NCI-H1048 (cell line): ENCODE measurements at places on chromosomes 5 and 9.

DNA sequence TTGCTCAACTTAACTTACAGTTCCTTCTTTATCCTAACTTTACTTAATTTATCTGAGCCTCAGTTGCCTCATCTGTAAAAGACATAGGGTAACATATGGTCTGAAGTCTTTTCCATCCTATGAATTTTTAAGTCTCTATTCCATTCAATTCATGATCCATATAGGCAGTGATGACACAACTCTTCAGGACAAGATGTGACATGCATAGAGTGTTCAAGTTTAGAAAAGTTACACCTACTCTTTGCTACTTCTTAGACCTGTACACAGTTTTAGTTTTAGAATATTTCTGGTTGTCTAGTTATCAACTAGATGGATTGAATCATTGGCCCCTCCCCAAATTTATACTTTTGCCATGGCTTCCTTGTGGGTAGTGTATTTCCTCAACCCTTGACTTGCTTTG is 50.7 kb upstream of the ELL2 start:
- no peak for DNase-seq

- no peak for DNase-seq
These were observed 96.5 kb upstream of the CAST start for GRCh38 chr5:96565582-96566265.

GRCh38 chr9:100431886-100432285 is 4.9 kb downstream of the MSANTD3 start:
- DNase-seq = no peak

DNA sequence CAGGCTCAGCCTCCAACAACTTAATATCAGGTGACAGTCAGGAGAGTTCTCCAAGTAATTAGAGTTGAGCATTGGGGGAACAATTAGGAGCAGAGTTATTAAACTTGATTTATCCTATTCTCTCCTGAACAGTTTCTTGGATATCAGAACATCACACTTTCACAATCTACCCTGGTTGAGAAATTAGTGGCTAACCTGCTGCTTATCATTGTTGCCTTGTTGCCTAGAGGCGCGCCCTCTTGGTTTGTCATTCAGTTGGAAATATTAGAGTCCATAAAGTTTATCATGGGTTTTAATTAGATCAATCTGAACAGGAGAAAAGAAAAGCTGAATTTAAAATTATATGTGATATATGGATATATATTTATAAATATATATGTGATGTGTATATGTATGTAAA is 291.1 kb downstream of the CCDC171 start:
- no peak for DNase-seq

DNA sequence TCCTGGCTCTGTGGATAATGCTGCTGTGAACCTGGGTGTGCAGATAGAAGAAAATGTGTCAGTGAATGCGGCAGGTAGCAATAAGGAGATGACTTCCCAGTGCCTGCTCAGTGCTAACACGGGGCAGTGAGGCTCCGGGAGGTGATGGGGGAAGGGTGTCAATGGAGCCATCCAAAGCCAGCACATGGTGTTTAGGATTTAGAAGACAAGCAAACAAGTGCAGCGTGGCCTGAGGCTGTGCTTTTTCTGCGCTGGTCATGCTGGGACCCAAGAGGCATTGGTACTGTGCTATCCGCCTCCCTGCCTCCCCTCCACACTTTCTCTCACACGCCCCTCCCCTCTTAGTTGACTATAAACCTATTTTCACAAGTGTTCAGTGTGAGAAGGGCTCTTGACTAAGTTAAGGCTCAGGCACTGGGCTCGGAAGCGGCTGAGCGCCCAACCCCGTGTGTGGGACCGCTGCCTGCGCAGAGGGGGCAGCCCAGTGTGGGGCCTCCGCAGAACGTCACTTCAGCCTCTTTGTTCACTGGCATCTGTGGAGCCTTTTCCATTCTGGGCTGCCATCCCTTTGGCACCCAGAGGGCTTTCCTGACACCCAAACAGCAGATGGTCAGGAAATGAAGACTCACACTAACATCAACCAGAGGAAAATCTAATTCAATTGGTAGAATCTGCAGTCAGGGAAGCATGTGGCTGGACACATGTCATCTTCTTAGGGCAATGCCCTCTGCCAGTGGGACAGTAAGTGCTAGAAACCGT is 21.8 kb upstream of the NINJ1 start:
- no peak for DNase-seq

DNA sequence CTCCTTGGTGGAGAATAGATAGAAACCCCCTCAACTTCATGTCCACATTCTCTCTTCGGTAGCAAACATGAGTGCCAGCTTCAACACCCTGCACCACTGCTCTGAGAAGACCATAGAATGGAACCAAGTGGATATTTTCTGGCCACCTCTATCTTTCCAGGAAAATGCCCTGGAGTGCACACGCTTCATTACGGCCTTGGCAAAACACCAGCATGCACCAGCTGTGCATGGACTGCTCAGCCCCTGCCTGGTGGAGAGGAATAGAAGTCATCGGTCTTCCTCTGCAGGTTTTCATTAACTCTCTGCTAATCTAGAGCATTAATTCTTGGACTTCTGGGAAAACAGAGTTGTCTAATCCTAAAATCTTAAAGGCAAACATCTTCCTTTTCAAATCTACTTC is 211.6 kb upstream of the TMEM161B start:
- no peak for DNase-seq

DNA sequence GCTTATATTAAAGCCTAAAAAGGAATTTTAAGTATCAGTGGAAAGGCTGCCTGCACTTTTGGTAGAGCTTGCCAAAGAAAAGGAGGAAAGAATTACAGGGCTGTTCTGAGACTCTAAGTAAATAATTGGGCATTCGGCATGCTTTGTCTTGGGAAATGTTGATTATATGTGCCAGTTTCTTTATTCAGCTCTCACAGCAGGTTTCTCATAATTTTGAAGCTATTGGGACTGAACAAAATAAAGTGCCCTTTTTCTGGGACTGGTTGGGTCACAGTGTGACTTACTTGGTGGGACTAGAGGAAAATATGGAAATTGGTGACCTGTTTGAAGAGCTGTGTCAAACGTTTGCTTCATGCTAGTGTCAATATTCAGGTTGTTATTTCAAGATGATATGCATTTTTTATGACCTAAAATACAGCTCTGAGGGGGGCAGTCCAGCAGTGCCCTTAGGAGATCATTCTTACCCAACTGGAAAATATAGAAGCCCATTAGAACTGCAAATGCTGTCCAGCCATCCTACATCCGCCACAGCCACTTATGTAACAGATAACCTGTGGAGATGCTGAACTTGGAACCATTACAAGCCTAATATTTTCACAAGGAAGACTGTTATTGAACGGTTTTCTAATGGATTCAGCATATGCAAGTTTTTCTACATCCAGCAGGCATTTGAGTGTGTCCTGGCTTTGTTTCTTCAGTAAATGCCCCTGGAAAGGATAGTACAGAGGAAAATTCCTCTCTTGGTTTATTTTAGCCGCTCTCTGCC is 122.4 kb downstream of the SNCAIP start:
- DNase-seq = no peak

- no peak for DNase-seq
These were observed 785.3 kb upstream of the RIOK2 start for GRCh38 chr5:97968346-97968745.
